ENCODE measurements at places on chromosomes 13 and 19. TPM values are rescaled to one million over a fixed set of nuclear protein-coding genes. Genes with fewer than 3 reads are reported as not detected.

The SHISA2 gene
- 59.8 TPM for polyA plus RNA-seq

The PTH2 gene
- not detected for polyA plus RNA-seq

The GAPDHS gene
- polyA plus RNA-seq = not detected

The ELF1 gene
- polyA plus RNA-seq = 28.9 TPM

The CGB1 gene
- polyA plus RNA-seq = not detected

The CEACAM16 gene
- 0.37 TPM for polyA plus RNA-seq

The OR1I1 gene
- 0.06 TPM for polyA plus RNA-seq

The GGACT gene
- 1.5 TPM for polyA plus RNA-seq

The BIVM gene
- 30.2 TPM for polyA plus RNA-seq

The ZNF471 gene
- polyA plus RNA-seq = 16.0 TPM

The RINL gene
- polyA plus RNA-seq = 9.6 TPM

The KLHL1 gene
- polyA plus RNA-seq = not detected

The KDM4B gene
- 19.8 TPM for polyA plus RNA-seq

The ZNF793 gene
- polyA plus RNA-seq = 10.9 TPM

The SLITRK5 gene
- polyA plus RNA-seq = 3.4 TPM

The KLK4 gene
- not detected for polyA plus RNA-seq

The AMER2 gene
- polyA plus RNA-seq = 0.03 TPM

The CD177 gene
- polyA plus RNA-seq = 0.38 TPM

The DKKL1 gene
- 2.4 TPM for polyA plus RNA-seq

The NANOS3 gene
- 2.0 TPM for polyA plus RNA-seq

The CLEC17A gene
- not detected for polyA plus RNA-seq

The F7 gene
- polyA plus RNA-seq = 1.5 TPM

The NALCN gene
- 0.18 TPM for polyA plus RNA-seq

The NXNL1 gene
- not detected for polyA plus RNA-seq

The CCL25 gene
- polyA plus RNA-seq = not detected

The ZGLP1 gene
- polyA plus RNA-seq = 3.4 TPM
